Cardiac septum (tissue), 1 donor: ENCODE measurements at places on chromosomes 7 and 10. TPM values are rescaled to one million over a fixed set of nuclear protein-coding genes. Genes with fewer than 3 reads are reported as not detected.

TMEM225B gene
- not detected for total RNA-seq

WDFY4 gene
- total RNA-seq: 1.5 TPM

OR2A12 gene
- total RNA-seq: not detected

RGR gene
- not detected for total RNA-seq

ASAH2B gene
- 3.0 TPM for total RNA-seq

UPK3B gene
- total RNA-seq: 0.38 TPM

- DNase-seq: peak; percentile 72
Measured at GRCh38 chr7:131536361-131536849, 20.0 kb downstream of the PODXL start.

GRCh38 chr10:101137271-101137670, 6.2 kb downstream of the TLX1 start:
- DNase-seq: no peak

GRCh38 chr10:102503264-102504178, at the start of gene SUFU:
Gene SUFU (plus strand): TSS chr10:102503972. CDS start chr10:102504153, 181 bp downstream.
- peak; percentile 99 for DNase-seq

- no peak for DNase-seq
Measured at GRCh38 chr7:31343516-31344305, 3.2 kb upstream of the NEUROD6 start.

DNA sequence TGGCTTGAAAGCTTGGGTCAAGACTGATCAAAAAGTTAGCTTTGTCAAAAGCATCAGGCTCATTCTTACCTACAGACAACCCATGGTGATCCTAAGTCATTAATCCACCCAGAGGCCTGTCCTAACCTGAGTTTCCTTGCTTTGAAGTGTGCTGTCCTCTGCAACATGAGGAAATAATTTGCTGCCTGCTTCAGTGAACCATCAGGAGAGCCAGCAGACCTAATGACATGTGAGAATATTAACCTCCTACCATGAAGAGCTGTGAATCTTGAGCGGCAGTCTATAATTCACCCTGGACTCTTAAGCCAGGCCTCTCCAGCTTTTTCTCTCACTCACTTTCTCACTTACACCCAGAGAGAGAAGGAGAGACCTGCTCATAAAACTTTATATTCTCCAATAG, 590.0 kb downstream of the LRMDA start:
- DNase-seq: no peak

- DNase-seq: no peak
Measured at GRCh38 chr10:85679710-85680109, 686.9 kb downstream of the GRID1 start.

DNA sequence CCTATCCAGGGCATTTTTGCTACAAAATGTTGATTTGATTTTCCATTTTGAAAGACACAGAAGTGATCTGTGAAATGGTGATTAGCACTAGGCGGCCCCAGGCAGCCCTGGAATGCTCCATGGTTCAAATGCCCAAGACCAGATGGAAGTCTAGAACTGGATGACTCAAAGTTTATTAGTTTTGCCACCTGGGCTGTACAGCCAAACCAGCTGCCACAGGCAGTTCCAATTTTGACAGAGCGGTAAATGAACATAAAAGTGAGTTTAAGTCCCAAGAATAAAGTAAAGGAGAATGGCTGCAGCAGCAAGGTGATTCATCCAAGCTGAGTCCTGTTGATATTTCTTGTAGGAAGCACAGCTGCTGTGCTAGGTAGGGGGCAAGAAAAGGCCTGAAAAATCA, 180.5 kb downstream of the SUGCT start:
- DNase-seq: no peak

DNA sequence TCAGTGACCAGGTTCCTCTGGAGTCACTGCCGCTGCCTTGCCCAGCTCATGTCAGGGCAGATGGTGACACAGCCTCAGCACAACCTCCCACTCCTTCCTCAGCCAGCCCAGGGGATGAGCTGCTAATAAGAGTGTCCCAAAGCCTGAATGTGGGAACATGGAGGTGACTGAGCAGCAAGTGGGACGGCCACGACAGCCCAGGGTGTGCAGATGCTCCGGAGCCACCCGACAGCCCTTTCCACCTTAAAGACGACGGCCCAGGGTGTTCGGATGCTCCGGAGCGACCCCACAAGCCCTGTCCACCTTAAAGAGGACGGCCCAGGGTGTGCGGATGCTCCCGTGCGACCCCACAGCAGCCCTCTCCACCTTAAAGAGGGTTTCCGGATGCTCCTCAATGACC, 89.2 kb downstream of the DIP2C start:
- no peak for DNase-seq

DNA sequence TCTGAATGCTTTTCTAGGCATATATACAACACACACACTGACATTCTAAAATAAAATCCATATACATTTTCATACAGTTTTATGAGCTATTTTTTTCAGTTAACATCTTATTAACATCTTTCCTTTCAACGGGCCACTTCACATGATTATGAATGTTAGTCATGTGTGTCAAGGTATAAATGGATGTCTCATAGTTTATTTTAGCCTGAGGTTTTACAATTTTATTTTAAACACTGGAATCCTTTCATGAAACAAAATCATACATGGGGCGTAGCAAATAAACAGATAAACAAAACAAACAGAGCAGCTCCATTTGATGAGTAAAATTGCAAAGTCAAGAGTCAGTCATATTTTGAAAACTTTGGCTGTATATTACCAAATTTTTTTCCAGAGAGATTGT, 120.1 kb upstream of the AOAH start:
- no peak for DNase-seq

GRCh38 chr10:71622154-71622526, 97.4 kb downstream of the C10orf105 start:
- peak; percentile 66 for DNase-seq

DNA sequence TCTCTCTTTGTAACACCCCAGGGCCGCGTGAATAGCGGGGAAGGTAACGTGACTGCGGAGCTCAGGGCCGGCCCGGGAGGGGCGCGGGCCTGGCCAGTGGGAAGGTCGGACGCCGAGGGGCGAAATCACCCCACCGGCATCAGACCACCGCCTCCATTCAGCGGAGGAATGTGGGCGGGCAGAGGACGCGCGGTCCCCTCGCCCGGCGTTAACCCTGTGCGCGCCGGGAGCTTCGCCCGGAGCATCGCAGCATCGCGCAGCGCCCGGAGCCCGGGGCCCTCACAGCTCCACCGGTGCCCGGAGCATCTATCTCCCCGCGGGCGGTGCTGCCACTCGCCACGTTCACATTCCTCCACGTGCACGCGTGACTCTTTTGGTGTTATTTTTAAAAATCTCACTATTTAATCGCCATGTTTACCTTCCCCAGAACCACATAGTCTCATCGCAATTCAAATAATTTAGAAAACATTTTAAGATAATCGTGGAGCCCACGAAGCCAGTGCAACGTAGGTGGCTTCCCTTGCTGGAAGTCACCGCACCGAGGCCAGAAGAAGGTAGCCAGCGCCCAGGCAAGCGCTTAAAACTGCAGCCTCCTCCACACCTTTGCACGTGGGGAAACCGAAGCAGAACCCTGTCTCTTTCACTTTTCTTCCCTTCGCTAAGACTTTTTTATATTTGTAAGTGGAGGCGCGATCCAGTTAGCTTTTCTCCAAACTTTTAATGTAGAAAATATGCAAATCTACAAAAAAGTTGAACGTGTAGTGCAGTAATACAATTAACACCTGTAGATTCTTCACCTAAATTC, 21.8 kb downstream of the FGFBP3 start:
- no peak for DNase-seq

- no peak for DNase-seq
Measured at GRCh38 chr7:45256775-45257174, 99.2 kb downstream of the RAMP3 start.

DNA sequence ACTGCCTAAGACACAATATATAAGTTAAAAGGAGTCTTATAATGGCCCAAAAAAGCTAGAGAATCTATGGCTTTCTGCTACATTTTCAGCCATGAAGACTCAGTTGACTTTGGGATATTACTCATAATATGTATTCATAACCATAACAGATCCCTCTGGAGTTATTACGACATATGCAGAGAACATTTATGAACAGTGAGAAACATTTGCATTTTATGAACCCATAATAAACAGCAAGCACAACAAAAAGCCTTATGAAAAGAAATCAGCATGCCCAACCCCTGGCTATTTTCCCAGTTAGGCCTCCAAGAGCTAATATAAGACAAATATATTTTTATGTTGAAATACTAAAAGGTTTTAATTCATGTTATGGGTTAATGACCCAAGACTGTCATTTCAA, 52.4 kb downstream of the ARMH3 start:
- no peak for DNase-seq

- no peak for DNase-seq
Measured at GRCh38 chr10:18158773-18159265, 18.6 kb downstream of the CACNB2 start.

DNA sequence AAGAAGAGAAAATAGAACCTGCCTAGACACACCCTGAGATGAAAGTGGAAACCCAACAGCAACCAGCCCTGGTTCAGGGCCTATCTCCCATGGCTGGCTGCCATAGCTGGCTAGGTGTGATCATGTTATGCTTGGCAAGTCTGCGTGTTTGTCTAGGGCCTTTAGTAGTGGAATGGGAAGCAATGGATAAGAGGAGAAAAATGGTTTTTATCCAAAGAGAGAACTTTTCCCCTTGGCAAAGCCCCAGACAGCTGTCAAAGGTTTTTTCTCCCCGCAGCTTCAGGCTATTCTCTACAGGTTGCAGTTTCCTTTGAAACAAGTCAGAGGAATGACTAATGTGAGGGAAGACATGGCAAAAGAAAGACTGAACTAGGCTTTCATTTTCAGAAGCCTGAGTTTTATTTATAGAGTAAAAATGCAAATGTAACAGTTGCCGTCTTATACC, 161.5 kb downstream of the SEMA3D start:
- no peak for DNase-seq

DNA sequence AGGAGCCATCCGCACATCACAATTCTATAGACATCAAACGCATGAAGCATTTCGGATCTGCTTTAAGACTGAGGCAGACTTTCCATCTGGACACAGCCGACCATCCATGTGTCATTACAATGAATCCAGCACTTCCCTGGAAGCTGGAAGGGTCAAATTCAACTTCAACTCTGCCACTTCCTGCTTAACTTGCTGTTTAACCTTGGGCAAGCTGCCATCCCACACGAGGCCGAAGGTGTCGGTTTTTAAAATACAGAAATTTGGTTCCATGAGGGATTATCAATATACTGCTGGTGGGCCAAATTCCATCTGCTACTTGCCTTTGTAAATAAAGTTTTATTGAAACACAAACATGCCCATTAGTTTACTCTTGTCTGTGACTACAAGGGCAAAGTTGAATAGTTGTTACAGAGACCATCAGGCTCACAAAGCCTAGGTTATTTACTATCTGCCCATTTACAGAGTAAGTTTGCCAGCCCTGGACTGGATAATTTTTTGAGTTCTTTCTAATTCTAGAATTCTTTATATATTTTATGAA, 134.6 kb downstream of the FAM204A start:
- no peak for DNase-seq

DNA sequence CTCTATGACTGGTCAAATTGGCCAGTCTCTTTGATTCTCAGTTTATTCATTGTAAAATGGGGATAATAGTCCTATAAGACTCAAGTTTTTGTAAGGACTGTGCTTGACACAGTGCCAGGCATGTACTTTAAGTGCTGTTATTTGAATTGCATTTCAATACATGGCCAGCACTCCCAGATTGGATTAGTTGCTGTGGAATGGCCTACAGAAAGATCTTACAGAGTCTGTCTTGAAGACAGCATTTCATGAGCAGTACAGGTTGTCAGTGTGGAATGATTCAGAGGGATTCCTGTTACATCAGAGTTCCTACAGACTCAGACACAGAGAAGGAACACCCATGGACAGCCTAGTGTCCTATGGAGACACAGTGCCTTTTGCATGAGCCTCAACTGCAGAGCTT, 238.1 kb upstream of the BMPER start:
- DNase-seq: no peak

DNA sequence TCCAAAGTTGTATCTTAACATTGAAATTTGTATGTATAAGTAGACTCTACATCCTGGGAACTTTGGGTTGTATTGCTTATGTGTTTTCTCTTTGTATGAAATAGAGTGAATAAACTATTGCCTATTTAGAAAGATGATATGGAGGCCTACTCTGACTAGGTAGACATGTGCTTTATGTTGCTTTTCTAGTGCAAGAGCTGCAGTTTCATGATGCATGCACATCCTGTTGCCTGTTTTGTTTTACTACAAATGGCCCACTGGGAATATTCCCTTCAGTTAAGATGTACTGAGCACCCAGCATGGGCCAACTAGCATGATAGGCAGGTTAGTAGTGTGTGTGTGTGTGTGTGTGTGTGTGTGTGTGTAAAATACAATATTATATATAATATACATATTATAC, 282.1 kb upstream of the LRGUK start:
- no peak for DNase-seq

GRCh38 chr7:71350680-71351079, 218.7 kb downstream of the GALNT17 start:
- DNase-seq: no peak

DNA sequence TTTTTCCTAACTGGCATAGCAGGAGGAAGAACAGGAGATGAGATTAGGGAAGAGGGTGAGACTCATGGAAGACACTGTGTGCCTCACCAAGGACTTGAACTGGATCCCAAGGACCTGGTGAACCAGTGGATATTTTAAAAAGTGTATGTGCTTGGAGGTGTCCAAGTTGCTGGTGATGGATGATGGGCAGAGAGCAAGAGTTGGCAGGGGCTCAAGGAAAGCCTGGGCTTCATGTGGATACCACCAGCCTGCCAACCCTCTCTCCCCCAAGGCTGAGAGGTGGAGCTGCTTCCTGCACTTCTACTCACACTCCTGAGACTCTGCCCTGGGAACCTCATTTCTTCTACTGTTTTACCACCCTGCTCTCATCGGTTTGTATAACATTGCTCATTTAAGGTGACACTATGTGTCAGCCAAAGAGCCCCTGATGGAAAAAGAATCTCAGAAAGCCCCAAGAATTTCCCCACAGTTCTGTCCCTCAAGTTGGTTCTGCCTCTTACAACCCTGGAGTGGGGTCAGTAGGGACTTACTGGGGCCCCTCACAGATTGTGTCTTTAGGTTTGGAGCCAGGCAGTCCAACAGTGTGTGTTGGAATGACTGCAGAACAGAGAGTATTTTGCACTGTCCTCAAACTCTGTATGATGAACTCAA, 56.2 kb upstream of the PDCD4 start:
- no peak for DNase-seq

DNA sequence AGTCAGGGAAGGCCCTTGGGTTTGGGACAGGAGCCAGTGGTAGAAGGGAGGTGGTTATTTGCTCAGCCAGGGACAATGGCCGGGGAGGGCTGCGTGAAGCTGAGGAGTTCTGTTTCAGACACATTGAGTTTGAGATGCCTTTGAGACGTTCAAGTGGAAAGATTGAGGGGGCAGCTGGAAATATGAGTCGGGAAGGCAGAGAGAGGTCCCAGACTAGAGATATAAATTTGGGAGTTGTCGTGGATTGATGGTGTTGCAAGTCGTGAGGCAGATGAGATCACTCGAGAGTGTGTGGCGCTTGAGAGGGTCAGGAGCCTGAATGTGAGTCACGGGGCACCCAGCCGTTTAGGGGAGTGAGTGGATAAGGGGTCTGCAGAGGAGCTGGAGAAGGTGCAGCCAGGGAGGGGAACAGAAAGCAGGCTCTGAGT, 73.3 kb downstream of the ZMIZ1 start:
- DNase-seq: no peak

GRCh38 chr7:81264116-81264515, 345.3 kb upstream of the SEMA3C start:
- no peak for DNase-seq
